Central memory CD4-positive, alpha-beta T cell (primary cell): ENCODE measurements at places on chromosomes 2 and 18.

- no peak for DNase-seq
Measured at GRCh38 chr2:120963997-120964705, 228.5 kb downstream of the GLI2 start.

- DNase-seq = no peak
Measured at GRCh38 chr2:15769676-15770547, 170.4 kb upstream of the MYCN start.

- DNase-seq = no peak
Measured at GRCh38 chr2:878245-878930, 72.3 kb upstream of the SNTG2 start.

DNA sequence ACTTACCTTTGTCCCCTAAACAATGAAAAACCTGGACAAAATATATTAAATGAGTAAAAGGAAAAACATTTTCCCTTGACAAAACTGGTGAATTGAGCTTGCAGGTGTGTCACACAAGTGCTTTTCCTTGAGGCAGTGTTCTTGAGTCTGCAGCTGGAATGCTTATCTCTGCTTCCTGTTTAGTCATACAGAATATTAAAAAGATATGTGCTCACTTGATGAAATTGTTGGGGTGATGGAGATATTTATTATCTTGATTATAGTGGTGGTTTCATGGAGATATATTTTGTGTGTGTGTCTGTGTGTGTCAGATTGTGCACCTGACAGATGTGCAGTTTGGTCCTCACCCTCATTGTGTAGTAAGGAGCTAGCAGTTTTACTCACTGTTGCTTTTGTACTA lies 3.3 kb downstream of the TAF1B start:
- DNase-seq = no peak

DNA sequence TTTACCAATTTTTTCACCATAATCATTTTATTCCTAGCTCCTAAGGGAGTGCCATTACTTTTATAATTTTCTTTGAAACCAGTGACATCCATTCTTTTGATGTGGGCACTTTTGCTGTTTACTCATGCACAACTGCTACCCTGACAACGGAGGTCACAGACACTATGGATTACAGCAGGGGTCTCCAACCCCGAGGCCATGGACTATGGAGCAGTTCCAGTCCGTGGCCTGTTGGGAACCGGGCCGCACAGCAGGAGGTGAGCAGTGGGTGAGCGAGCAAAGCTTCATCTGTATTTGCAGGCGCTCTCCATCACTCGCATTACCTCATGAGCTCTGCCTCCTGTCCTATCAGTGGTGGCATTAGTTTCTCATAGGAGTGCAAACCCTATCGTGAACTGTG lies 34.6 kb downstream of the PRPF40A start:
- DNase-seq = no peak

GRCh38 chr2:216690853-216691741 lies 4.3 kb downstream of the IGFBP5 start:
- DNase-seq = no peak

DNA sequence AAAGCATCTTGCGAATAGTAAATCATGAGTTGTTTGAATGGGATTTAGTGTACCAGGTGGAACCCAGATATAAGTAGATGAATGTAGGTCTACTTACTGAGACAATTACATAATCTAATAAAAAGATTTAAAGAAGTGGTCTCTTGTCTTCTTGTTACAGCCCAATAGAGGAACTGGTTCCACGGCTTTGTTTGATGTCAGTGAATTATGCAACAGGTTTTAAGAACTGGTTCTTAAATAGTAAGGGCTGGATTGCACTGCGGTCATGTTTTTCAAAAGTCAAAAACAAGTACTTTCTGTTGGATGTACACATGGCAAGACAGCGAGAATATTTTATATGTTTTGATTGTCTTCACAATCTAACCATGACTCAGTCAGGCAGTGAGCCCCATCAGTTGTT lies 15.4 kb upstream of the SLC9A2 start:
- DNase-seq = no peak
